ENCODE measurements at places on chromosomes 7 and 10. TPM values are rescaled to one million over a fixed set of nuclear protein-coding genes. Genes with fewer than 3 reads are reported as not detected.

Gene GNG11
- 123 TPM for total RNA-seq

Gene ANKRD61
- 0.22 TPM for total RNA-seq

Gene TRPV6
- not detected for total RNA-seq

Gene MYOF
- total RNA-seq, result 494 TPM

Gene PLXDC2
- 1.5 TPM for total RNA-seq

Gene RBP3
- not detected for total RNA-seq

Gene SAMD9L
- 26.5 TPM for total RNA-seq

Gene PILRA
- total RNA-seq, result 0.40 TPM

Gene FFAR4
- total RNA-seq, result not detected

Gene CUBN
- total RNA-seq, result 5.2 TPM

Gene MYO1G
- total RNA-seq, result 0.27 TPM

Gene FXYD4
- not detected for total RNA-seq

Gene EXOC4
- 133 TPM for total RNA-seq

Gene CCDC172
- total RNA-seq, result not detected

Gene MCU
- 31.5 TPM for total RNA-seq

Gene PNLIP
- not detected for total RNA-seq

Gene MRLN
- total RNA-seq, result not detected

Gene MEOX2
- total RNA-seq, result not detected

Gene DNAJC12
- 0.53 TPM for total RNA-seq

Gene CNPY1
- not detected for total RNA-seq

Gene KNDC1
- total RNA-seq, result not detected

Gene DIP2C
- total RNA-seq, result 5.7 TPM

Gene STRIP2
- 12.6 TPM for total RNA-seq

Gene PRTFDC1
- total RNA-seq, result 13.6 TPM

Gene RPEL1
- 0.27 TPM for total RNA-seq

Gene TEX36
- not detected for total RNA-seq

Gene GRID2IP
- not detected for total RNA-seq

Gene AKR1C1
- 7.2 TPM for total RNA-seq

Gene CCNJ
- total RNA-seq, result 28.3 TPM

Gene FASTK
- 50.1 TPM for total RNA-seq

Gene LRRD1
- 0.07 TPM for total RNA-seq

Gene MCM10
- 26.1 TPM for total RNA-seq

Gene SPDYE1
- total RNA-seq, result 0.07 TPM

Gene CHCHD2
- total RNA-seq, result 318 TPM

Gene LEP
- not detected for total RNA-seq
